ENCODE measurements at places on chromosomes 1 and 21.

GRCh38 chr1:11318982-11319381 lies 46.0 kb downstream of the UBIAD1 start:
- no peak for DNase-seq

GRCh38 chr1:184296466-184297243 lies 90.2 kb upstream of the C1orf21 start:
- peak; percentile 65 for DNase-seq

DNA sequence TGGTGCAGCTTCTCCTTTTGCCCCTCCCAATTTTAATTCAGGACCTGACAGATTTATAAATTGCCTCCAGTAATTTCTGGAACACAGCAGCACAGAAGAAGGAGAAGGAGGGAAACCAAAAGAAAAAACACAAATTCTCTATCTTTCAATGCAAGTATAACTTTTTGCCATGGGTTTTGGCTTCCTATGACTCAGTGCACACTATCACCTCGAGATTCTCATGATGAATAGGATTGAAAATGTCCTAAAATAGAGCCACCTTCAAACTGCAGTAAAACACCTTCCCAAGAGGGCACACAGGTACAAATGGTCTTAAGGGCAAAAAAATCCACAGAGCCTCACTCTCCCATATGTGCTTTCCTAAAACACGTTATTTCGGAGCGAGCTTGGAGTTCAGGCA lies 113.6 kb downstream of the HLCS start:
- peak; percentile 15 for DNase-seq

- no peak for DNase-seq
Measured at GRCh38 chr1:165542647-165543046, 1.2 kb upstream of the LRRC52 start.

DNA sequence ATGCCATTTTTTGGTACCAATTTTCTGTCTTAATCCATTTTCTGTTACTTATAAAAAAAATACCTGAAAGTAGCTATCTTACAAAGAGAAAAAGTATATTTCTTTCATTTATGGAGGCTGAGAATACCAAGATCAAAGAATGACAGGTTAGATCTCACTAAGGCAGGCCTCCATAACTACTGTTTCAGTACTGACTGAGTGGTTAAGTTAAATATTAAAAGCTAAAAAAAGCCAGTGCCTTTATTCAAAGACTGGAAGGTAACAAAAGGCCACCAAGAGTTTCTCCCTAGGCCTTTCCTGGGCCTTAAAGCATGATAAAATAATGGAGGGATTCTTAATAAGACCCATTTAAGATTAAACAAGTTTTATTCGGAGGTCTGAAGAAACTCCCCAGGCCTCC lies 687.7 kb upstream of the ADGRL4 start:
- no peak for DNase-seq

- peak; percentile 46 for DNase-seq
Measured at GRCh38 chr1:181097242-181097641, 8.7 kb downstream of the IER5 start.

DNA sequence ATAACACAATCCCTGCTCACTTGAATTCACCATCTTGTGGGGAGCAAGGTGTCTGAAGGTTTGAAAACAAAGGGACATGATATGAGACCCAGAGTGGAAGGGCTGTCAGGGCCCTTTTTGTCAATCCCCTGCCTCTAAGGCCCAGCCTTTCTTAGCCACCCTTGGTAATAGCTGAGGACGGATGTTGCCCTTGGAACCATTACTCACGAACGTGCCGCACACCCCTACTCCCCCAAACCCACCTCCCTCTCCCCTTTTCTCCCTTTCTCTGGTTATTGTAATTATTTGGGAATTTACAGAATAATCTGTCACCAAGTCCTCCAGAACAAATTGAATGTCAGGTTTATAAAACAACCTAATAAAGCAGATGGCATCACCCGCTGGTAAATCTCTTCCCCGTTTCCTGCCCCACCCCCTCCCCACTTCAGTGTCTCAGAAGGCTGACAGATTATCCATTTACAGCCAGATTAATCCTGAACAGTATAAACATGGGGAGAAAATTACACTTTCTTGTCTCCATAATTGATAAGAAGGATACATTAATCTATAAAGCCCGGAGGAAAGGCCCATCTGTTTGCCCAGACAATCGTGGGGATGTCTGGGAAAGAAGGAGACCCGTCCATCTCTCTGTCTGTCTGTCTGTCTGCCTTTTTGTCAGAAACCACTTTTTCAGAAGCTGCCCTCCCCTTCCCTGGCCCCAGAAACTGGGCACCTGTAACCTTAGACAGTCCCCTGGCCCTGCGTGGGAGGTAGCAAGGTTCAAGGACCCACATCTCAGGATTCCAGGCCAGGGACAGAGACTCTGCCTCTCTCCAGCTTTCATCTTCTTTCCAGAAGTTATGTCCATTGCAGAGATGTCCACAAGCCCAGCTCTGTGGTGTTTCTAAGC lies 60.6 kb upstream of the CD34 start:
- DNase-seq: no peak

DNA sequence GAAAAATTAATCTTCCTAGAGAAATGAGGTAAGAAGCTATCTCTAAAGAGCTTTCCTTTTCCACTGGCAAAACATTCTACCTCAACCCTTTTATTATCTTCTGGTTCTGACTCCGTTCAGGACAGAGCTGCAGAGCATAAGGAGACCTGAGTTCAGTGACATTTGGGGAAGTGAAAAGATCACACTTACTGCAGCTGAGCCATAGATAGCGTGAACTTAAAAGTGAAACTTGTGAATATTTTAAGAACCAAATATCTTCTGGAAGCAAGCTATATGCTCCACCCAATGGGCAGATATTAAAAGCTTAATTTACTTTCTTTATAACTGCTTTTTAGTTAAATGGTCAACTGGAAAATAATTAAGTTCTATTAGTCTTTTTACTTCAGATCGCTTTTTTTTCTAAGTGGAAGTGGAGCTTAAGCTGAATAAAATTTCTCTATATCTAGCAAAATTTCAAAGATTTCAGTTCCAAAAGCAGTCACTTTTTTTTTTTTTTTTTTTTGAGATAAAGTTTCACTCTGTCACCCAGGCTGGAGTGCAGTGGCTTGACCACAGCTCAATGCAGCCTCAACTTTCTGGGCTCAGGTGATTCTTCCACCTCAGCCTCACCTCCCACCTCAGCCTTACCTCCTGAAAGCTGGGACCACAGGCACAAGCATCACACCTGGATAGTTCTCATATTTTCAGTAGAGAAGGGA lies 11.9 kb downstream of the PTPN22 start:
- DNase-seq: no peak

DNA sequence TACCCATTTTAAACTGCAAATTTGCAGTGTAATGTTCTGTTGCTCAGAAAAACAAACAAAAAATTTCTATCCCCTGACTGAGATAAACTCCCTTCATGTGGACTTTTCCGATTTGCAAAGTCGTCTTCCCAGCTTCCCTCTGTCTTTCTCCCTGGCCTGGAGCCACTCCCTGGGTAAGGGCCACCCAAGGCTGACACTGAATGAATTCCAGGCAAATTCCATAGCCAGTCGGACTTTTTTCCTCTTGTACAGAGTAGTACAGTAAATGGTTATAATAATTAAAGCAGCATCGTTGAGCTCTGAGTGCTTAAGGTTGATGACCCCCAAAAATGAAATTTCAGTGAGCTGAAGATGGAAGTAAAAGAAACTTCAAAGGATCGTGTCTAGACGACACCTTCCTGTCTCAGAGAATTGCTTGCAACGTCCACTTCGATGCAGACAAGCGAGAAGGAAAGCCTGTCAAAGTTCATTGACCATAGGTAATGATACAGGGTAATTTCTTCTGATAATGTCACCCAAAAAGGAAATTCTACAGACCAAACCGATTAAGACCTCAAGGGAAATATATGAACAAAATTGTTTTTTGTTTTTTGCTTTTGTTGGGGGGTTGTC lies 33.6 kb upstream of the LHX8 start:
- DNase-seq: no peak

- DNase-seq: no peak
Measured at GRCh38 chr1:182687361-182687760, 3.0 kb upstream of the RGS8 start.

GRCh38 chr1:13735168-13735930 lies 35.4 kb downstream of the PRDM2 start:
- DNase-seq: no peak

- no peak for DNase-seq
Measured at GRCh38 chr1:81034291-81034690, 766.4 kb upstream of the ADGRL2 start.

- DNase-seq: no peak
Measured at GRCh38 chr1:152044386-152044785, 7.6 kb upstream of the S100A11 start.

GRCh38 chr1:53463961-53464899 lies 5.0 kb downstream of the DMRTB1 start:
- DNase-seq: no peak

DNA sequence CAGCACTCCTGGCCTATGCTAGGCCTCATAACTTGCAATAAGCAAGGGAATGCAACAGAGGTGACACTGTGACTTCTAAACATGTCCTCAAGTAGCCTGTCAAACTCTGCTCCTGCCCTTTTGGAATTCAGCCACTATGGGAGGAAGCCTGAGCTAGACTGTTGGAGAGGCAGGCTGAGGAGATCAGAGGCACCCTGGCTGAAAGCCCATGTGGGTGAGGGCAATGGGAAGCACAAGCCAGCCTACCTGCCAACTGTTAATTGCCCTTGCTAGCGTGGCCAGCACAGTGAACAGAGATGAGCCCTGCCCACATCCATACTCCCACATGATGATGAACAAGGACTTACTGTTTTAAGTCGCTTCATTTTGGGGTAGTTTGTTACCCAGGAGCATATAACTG lies 17.7 kb downstream of the GNB1 start:
- no peak for DNase-seq

DNA sequence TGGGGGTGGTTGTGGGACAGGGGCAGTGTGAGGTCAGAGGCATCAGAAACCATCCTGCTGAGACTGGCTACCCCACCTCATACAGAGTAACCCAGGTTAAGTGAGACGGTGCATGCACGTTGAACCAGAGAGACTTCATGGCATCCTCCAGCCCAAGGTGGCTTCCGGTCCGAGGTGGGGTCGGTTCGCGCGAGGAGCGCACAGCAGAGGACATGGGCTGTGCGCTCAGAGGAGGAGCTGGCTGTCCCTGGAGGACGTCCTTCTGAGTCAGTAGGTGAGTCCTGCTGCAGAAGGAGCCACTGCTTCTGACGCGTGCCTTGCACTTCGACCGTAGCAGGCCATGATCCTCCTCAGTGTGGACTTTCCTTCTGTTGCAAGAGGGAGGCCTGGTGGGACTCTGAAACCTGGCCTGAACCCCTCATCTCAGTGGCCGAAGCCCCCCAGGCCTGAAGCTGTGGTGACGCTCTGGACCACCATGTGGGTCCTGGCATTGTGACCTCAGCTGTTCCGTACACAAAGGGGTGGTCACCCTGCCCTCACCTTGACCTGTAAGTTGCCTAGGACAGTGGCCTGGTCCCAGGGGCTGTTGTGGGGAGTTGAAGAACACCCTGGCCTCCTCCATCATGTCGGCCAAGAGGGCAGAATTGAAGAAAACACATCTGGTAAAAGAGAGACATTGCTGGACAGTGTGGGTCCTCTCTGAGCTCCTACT lies at the start of gene TEX35:
Gene TEX35, plus strand, starts transcription at position 544 of the 712 bp plus-strand sequence. Its CDS starts 80 bp downstream, at position 624.
- no peak for DNase-seq

- no peak for DNase-seq
Measured at GRCh38 chr1:200473698-200474371, 64.0 kb upstream of the ZNF281 start.

DNA sequence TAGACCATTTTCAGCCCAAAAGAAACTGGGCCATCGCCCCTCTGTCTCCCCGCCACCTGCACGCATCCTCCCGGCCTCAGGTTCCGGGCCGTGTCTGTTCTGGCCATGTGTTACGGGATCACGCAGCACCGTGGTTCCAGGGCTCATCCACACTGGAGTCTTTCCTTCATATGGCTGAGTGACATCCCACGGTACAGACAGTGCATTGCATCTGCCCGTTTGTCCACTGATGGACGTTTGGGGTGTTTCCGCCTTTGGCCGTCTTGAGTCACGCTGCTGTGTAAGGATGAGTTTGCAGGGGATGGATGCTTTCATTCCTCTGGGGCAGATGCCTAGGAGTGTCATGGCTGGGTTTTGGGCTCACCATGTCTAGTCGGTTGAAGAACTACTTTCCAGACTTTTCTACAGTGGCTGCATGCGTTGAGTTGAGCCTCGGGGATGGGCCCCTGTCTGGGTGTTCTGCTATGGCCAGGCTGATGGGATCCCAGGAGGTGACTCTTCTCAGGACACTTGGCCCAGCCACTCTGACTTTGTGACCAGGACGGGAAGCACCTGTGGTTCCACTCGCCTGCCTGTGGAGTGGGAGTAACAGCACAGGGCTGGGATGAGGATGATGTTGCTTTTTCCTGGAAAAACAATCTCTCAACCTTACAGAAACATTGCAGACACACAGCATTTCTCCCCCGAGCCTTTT lies 16.8 kb downstream of the RRP1 start:
- no peak for DNase-seq

GRCh38 chr1:51843948-51844347 lies 34.6 kb downstream of the NRDC start:
- no peak for DNase-seq

DNA sequence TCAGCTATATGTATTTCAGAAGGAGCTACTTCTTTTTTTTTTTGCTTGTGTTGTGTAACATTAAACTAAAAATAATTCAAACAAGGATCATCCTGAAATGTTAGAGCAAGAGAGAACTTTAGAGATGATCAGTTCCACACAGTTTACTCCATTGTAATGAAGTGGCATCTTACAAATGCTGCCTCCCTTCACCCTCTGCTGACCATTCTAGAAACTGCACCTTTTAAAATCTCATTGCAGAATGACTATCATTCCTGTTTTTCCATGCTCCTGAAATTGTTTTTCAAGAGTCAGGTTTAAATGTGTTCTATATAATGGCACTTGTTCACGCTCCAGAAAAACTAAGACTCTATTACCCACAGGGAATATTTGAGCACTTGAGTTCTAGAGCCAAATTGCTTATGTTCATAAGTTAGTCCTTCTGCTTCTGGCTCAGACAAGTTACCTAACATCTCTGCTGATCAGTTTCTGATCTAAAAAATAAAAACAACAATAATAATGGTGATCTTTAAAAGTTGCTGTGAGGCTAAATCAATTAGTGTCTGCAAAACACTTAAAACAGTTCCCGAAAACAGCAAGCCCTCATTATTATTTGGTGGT lies 21.5 kb upstream of the SLC44A5 start:
- peak; percentile 53 for DNase-seq

GRCh38 chr1:33298623-33299277 lies 22.1 kb downstream of the A3GALT2 start:
- peak; percentile 79 for DNase-seq

DNA sequence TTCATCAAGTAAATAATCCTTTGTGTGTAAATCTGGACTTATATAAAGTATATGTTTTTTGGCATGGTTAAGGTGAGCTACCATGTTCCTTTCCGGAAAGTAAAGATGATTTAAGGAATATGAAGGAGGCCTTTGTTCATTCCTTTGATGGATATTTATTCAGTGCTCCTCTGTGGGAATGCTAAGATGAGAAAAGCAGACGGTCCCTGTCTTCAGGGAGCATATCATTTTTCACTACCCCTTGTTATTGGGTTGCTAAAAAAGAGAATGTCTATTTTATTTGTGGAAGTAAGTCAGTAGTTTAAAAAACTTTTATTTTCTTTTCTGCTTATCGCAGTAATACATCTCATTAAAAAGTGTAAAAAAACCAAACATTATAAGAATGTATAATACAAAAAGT lies 35.1 kb upstream of the CNN3 start:
- no peak for DNase-seq
